Foreskin fibroblast (primary cell): ENCODE measurements at places on chromosomes 1 and 21.

DNA sequence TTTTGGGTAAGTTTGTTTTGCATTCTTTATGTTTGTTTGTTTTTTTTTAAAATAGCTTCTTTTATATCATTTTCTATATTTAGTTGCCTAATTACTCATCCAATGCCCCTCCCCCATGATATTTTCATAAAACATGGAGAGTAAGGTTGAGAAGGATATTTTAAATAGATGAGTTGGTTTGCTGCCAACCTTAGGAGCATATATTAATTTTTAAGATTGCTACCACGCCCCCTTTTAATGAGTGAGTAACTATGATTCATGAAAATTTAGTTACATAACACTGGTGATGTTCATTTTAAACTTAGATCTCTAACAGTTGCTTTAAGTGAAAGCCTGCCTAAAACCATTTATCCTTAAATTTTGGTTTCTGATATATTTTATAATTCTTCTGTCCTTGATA lies 18.7 kb downstream of the TMEM50A start:
- peak; percentile 38 for DNase-seq

DNA sequence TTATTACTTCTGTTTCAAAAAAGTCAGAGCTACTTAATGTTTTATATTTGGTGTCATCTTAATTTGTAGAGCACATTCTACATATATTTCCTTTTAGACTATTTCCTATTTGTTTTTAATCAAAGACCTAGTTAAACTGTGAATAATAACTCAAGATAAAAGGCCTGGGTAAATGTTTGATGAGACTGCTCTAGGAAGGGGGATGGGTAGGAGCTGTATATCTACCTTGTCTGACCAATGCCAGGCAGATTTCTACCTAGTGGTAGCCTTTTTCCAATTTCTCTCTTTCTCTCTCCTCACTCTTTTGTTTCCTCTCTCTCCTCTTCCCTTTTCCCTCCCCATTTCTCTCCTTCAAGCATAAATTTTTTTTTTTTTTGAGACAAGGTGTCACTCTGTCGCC lies 31.9 kb upstream of the IVNS1ABP start:
- DNase-seq = no peak

DNA sequence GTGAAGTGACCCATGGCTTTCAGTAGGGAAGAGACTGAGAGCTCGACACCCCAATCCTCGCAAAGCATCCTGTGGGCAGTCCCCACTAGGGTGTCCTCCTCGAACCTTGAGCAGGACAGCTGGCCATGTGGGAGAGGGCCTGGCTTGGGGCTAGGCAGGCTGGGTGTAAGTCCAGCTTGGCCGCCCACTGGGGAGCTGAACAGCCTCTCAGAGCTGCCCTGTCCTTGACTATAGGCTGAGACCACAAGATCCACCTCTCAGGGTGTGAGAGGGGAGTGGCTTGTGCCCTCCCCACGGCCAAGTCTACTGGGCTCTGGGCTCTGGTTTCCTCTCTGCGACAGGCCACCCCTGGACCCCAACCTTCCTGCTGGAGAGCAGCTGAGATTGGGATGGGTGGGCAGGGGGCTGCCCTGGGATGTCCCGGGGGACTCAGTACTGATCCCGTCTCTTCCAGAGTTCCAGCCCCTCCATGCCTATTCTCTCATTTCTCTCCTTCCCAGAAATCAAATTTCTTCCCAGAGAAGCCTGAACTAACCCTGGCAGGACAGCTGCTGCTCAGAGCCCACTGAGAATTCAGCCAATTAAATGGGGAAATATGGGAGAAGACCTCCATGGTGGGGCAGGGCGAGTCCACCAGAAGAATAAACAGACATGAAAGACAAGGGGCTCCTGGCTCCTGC lies 282.9 kb downstream of the PTPRU start:
- no peak for DNase-seq

GRCh38 chr1:189313488-189313887 lies 1164.2 kb downstream of the BRINP3 start:
- no peak for DNase-seq

DNA sequence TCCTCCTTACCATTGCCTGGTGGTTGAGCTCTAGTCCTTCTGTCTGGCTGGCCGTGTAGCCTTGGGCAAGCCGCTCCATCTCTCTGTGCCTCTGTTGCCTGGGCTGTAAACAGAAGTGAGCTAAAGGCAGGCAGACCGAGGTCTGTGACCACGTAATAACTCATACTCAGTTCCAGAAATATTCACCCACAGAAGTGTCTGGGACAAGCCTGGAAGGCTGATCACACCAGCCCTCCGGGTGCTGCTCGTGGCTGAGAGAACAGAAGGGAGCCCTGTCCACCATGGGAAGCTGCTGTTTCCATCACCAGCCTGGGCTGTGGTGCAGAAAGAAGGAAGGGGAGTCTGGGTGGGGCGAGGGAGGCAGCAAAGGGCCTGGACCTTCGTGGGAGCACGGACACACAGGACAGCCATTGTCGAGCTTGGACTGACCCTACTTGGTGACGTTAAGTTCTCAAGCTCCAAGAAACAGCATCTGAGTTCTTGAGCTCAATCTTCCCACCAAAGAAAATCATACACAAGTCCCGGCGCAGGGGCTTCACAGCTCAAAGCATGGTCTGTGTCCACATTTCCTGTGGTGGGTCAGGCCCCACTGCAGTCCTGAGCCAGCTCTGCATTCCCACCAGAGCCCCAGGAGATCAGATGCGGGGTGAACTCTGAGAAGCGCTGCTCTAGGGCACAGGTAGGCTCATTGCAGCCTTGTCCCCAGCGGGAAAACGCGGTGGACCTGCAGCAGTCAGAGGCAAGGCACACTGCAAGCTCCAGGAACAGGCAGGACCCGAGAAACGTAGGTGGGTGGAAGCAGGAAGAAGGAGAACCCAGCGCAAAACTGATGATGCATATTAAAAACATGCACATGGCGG lies 61.8 kb downstream of the RUNX3 start:
- no peak for DNase-seq

- DNase-seq = no peak
These were observed 122.3 kb downstream of the SYT2 start for GRCh38 chr1:202587859-202588485.

GRCh38 chr1:70963374-70963773 lies 84.2 kb downstream of the PTGER3 start:
- no peak for DNase-seq

DNA sequence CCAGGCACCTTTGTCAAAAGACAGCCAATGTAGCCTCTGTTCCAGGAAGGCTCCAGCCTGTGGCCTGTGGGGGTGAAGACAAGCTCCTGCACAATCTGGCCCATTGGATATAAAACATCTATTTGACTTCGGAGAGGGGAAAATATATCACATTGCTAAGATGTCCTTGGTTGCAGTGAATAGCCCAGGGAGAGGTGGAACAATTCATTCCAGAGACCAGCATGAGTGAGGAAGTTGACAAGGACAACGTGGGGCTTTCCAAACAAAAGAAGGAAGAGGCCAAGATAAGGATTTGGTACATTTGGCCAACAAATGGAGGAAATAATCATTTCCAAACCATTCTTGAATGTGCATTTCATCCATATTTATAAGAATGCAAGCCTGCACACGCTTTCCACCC lies 187.0 kb downstream of the ETS2 start:
- no peak for DNase-seq

GRCh38 chr21:31490443-31490842 lies 146.4 kb upstream of the TIAM1 start:
- no peak for DNase-seq

GRCh38 chr1:209884665-209885117 lies 53.3 kb upstream of the SYT14 start:
- peak; percentile 99 for DNase-seq

DNA sequence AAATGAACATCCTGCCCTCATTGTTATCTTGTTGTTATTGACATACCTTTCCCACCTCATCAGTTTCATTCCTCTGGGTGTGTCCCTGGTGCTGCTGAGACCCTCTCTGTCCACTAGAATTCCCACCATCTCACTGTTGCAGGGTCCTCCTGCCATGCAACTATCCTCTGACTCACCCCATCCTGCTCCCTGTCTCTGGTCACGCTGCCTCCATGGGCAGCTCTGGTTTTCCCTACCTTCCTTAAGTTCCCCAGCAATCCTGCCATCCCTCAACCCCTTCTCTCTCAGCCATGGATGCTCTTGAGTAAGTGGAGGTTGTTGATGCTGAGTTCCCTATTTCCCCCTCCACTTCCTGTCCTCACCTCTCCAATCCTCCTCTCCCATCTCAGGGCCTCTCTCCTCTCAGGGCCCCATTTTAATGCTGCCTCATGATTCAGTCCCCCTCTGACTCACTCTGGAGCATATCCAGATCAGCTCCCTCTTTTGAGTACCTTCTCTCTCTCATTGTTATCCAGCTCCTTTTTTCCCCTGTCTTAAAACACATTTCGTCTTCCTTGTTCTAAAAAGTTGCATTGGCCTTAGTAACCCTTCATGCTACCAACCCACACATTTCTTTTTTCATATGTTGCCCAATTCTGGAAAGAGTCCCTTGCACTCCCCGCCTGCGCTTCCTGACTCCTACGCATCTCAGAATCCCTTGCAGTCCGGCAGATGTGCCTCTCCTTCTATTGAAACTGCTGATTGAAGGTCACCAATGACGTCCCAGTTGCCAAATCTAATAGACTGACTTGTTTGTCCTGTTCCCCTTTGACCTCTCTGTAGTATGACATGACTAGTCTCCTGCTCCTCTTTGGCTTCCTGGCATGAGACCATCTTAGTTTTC lies 92.0 kb downstream of the CNIH3 start:
- peak; percentile 83 for DNase-seq

GRCh38 chr21:42125571-42126544 lies 54.7 kb downstream of the UMODL1 start:
- peak; percentile 45 for DNase-seq

- no peak for DNase-seq
These were observed 179.6 kb downstream of the TGFBR3 start for GRCh38 chr1:91706140-91706957.

- no peak for DNase-seq
These were observed 49.8 kb downstream of the PGBD5 start for GRCh38 chr1:230376296-230376695.

DNA sequence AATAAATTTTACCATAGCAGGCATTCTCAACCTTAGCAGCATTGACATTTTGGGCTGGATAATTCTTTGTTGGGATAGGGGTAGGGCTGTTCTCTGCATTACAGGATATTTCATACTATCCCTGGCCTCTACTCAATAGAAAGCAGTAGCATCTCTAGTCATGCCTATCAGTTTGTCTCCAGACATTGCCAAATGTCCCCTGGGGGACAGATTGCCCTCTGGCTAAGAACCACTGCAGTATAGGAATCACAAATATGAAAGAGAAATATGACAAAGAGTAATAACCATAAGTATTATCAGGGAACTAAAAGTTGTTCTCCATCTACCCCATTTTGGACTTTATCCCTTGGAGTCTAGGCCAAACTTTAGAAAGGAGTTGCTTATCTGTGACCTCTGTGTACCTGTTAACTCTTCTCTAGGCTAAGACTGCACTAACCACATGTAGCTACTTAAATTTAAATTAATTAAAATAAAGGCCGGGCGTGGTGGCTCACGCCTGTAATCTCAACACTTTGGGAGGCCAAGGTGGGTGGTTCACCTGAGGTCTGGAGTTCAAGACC lies 76.1 kb downstream of the AGO3 start:
- no peak for DNase-seq

DNA sequence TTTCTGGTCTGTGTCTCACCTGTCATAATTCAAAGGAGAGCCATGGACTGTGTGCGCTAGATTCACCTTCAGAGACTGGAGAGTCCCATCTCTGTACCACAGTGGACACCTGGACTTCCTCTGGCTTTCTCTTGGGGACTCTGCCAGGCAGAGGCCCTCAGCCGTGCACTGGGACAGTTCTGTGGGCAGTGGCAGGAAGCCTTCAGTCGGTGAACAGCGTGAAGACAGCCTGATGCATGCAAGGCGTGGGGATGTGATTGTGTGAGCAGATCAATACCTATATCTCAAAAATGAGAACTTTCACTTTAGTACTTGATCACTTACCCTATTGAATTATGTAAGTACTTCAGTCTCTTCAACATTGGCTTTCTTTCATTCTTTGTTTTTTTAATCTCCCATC lies 245.3 kb downstream of the DISC1 start:
- no peak for DNase-seq

GRCh38 chr1:200973937-200974657 lies 49.4 kb downstream of the KIF21B start:
- no peak for DNase-seq

GRCh38 chr21:14911351-14911750 lies 153.4 kb downstream of the NRIP1 start:
- DNase-seq = no peak

- DNase-seq = no peak
These were observed 46.4 kb downstream of the PKNOX1 start for GRCh38 chr21:43020771-43021170.

DNA sequence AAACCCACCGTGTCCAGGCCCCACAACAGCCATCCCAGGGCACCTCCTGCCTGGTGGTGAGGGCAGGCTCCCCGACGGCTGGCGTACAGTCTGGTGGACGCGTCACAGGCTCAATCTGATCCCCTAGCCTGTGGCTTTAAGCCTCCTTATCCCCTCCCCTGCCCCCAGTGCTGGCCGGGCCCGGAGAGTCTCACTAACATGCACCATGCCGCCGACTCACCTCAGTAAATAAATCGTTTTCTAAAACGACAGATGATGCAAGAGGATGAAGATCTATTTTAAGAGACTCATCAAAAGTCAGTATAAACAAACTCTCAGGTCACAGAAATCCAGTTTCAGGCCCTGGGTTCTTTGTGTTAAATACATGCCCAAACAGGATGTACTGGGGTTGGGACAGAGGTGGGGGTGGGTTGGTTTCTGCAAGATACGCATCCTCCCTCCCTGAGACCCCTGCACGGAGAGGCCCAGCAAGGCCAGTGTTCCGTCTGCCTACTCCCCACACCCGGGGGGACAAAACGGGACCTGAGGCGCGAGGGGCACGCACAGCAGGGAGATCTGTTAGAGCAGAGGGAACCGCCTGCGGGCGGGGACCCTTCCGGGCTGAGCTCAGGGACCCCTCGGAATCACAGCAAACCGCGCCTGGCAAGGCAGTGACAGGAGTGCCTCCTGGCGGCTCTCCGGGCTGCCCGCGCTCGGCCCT lies 3.1 kb downstream of the PANK4 start:
- DNase-seq = no peak

GRCh38 chr1:10631811-10632593 lies 157.3 kb downstream of the PEX14 start:
- DNase-seq = no peak

GRCh38 chr1:93980320-93981273 lies 71.4 kb upstream of the GCLM start:
- DNase-seq = no peak

- DNase-seq = no peak
These were observed 2.3 kb upstream of the SMIM1 start for GRCh38 chr1:3770047-3770765.

DNA sequence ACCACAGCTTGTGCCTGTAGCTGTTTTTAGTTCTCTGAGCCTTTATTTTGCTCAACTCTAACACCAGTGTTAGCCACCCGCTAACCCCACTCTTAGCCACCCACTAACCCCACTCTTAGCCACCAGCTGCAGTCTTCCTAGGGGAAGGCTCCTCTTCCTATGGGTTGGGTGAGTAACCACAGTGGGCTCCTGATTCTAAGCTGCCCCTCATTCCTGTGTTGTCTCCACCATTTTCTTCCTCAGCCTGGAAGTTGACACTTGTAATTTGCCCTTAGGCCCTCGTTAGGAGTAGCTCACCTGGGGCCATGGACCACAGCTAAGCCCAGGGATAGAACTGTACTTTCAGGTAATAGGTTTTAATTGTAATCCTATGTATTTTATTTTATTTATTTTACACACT lies 782.9 kb upstream of the TPTE start:
- DNase-seq = no peak
